ENCODE measurements at places on chromosomes 3 and 15. TPM values are rescaled to one million over a fixed set of nuclear protein-coding genes. Genes with fewer than 3 reads are reported as not detected.

The ANO10 gene
- 44.9 TPM for total RNA-seq

The GHSR gene
- not detected for total RNA-seq

The ETFA gene
- total RNA-seq: 144 TPM

The ANKRD34C gene
- not detected for total RNA-seq

The CCNB2 gene
- total RNA-seq: 13.1 TPM

The EIF2A gene
- 72.3 TPM for total RNA-seq

The FOXP1 gene
- 31.1 TPM for total RNA-seq

The CCR1 gene
- total RNA-seq: not detected

The COL6A5 gene
- total RNA-seq: not detected

DNA sequence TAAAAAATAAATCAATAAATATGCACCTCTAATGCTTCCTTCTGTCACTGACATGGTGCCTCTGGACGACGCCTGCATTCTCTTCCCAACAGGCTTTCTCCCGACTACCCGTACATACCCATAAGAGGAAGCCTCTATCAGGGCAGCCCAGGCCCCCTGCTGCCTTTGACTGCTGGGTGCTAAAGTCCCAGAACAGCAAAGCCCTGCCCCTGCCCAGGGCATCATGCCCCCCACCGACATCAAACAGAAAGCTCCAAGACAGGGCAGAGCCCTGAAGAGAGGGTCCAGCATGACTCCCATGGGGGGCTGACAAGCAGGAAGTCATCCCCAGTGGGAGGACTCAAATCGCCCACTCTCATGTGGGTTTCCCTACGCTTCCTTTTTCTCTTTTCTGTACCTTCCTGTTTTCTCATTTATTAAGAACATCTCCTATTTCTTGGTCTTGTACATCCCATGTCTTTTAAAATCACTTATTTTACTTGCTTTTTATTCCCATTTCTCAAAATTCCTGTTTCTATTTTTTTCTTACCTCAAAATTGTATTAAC, 23.4 kb downstream of the XPC start:
- DNase-seq: no peak

DNA sequence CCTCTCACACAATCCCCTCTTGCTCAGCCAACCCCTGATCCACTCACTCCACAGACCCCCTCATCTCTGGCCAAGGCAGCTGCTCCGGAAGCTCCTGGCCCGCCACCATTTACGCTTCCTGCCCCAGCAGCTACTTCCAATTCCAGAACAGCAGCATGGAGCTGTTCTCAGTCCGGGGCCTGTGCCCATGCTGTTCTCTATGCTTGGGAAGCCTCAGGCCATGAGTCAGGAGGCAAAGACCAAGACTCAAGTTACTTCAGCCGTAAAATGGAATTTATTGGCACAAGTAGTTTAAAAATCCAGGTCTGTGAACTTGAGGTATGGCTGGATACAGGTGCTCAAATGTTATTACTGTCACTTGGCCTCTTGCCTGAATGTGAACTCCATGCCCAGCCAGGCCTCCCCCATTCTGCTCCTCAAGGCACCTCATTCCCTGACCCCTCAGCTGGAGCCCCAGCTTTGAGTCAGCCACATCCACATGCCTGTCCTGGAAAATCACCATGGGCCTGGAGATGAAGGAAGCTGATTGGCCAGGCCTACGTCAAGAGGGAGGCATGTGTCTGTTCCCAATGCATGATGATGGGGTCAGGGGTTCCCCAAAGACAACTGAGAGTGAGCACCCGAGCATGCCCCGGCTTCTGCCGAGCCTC, 31.4 kb upstream of the CACNA2D2 start:
- DNase-seq: no peak

GRCh38 chr3:122219242-122219872, 35.9 kb downstream of the CASR start:
- no peak for DNase-seq

- no peak for DNase-seq
Measured at GRCh38 chr3:116470605-116471197, 25.4 kb upstream of the LSAMP start.

- no peak for DNase-seq
Measured at GRCh38 chr15:82317091-82317489, 32.2 kb downstream of the GOLGA6L10 start.

DNA sequence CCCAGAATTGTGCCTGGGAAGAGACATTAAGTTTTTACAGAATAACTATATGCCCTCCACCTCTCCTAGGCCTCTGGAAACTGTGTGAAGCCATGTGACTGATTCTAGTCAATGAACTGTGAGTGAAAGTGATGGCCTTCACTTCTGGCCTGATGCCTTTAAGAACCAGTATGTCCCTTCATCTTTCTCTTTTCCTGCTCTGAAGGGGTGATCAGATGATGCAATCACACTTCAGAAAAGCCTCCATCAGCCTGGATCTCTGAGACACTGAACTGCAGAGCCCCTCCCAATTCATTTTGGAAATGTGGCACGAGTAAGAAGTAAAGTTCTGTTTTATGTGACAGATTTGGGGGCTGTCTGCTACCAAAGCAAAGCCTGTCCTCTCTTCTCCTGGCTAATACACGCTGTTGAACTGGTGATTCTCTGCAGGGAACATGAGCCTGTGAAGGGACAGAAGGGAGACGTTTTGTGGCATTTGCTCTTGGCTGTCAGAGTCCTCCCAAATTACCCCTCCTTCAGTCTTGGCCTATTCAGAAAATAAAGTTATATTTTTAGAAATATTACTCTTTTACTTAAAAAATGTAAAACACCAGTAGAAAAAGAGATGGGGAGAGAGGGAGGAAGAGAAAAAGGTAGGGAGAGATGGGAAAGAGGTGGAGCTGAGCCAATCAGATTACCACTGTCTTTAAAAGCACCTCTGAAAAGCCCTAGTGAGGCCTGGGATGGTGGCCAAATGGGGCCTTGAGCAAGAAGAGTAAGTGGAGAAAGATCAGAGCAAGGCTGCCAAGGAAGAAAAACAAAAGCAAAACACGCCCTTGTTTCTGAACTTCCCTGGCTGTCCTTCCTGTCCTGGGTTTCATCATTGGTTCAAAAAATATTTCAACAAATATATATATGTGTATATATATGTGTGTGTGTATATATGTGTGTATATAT, 40.9 kb upstream of the RYK start:
- DNase-seq: no peak

GRCh38 chr15:90979582-90979981, 14.8 kb downstream of the PRC1 start:
- no peak for DNase-seq

GRCh38 chr3:32460031-32460749, 42.5 kb downstream of the CMTM6 start:
- peak; percentile 42 for DNase-seq

GRCh38 chr3:127762787-127763105, 59.6 kb downstream of the MGLL start:
- no peak for DNase-seq

DNA sequence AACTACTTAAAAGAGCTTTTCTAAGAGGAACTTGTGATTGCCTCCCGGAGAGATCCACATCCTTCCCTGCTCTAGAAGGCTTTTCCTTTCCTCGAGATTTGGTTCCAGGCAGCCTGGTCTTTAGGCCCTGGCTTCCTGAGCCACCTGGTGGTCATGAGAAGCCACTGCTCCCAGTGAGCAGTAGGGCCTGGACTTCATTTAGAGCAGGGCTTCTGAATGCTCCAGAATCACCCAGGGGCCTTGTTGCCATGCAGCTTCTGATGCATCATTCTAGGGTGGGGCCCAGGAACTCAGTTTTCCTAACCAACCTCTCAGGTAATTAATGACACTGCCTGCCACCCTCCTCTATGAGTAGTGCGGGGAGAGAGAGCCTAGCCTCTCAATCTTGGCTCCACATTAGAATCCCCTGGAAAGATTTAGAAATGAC, 29.6 kb downstream of the PSMD6 start:
- DNase-seq: peak; percentile 72

GRCh38 chr3:39497753-39498152, 30.3 kb downstream of the MOBP start:
- no peak for DNase-seq

DNA sequence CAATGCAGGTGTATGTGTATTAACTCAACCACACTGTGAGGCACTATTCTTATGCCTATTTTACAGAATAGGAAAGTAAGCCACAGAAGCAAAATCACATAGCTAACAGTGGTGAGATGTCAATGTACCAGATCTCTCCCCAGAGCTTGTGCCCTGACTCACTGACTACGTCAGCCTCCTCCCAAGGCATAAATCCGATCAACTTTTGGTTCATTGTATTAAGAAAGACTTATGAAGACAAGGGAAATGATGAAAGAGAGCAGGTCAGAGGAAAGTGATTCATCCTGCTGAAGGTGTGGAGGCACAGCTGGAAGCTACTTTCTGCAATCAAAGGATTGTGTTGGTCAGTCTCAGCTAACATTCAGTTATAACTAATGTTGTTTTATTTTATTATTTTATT, 33.0 kb upstream of the SV2B start:
- no peak for DNase-seq

DNA sequence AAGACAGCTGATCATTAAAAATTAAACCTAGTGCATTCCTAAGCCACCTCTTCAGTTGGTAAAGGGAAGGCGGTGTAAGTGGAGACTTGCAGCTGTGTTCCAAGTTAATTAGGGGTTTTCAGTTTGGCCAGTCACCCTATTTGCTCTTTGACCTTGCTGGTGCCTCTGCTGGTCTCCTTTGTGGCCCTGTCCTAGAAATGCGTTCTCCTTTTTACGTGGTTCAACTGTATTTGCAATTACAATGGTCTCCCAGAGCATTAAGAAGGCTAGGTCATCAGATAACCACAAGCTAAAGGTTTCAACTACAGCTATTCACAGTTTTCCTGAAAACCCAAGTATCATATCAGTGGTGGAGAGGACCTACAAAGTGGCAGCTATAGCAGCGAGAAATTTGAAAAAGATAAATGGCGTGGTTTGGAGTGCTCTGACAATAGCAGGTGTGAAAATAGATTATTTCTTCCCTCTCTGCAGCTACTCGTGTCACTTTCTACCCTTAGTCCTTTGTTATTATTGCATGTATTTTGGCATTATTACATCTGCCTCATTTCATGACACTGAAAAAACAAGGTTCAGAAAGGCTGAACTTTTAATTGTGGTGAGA, 203.5 kb upstream of the TBC1D5 start:
- DNase-seq: no peak

GRCh38 chr15:82100111-82100929, 54.5 kb upstream of the MEX3B start:
- DNase-seq: no peak

DNA sequence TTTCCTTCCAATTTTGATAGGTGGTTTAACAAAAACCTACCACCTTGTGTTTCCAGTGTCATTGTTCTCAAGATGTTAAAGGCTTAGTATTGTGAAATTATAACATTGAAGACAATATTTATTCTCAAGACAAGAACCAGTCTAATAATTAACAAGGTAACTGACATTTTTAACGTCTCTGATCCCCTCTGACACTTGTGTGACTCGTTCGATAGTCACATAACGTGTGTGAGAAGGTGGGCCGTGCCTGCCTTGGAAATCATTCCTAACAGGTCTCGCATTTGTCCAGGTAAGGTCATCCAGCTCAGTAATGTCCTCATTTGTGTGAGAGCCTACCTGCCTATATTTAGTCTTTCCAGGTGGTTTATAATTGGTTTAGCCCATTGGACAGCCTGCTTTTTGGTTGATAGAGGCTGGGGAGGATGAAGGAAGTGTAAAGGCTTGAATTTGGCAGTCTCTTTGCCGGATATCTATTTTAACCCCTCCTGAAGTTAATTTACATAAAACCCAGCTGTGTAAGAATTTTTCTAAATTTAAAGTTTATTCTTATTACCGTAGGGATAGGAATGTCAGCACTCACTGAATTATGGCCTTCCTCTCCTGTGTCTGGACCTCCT, 94.4 kb downstream of the AKAP13 start:
- no peak for DNase-seq

DNA sequence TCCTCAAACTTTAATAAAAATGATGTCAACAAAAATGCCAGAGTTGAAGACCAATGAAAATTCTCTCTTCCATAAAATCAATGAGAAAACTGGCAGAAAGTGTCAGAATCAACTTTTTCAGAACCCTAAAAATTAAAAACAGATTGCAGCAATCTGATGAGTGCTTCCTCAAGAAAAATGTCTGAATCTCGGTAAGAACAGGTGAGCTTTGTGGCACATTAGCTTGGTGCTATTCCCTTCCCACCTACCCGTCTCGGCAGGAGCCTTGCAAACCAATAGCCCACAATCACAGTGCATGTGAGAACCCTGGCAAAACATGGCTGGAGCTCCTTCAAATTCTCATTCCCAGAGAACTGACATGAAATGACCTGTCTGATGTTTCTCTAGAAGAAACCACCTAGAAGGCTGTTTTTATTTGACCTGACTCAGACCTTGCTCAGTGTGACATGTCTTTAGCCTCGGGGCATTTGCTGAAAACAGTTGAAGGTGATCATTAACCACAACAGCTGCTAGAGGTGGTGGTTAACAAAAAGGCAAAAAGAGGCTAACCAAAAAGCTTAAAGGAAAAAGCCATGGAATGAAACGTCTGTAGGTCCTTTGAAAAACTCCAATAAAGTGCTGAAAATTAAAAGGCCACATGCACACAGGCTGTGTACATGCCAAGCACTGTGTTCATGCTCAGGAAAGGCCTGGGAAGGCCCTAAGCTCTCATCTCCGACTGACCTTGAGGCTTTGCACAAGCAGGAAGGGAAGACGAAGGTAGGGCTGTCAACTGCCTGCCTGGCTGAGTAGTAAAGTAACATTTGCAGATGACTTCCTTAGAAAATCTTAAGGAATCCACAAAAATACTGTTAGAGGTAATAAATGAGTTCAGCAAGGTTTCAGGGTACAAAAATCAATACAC, 253.0 kb upstream of the NSMCE3 start:
- no peak for DNase-seq

DNA sequence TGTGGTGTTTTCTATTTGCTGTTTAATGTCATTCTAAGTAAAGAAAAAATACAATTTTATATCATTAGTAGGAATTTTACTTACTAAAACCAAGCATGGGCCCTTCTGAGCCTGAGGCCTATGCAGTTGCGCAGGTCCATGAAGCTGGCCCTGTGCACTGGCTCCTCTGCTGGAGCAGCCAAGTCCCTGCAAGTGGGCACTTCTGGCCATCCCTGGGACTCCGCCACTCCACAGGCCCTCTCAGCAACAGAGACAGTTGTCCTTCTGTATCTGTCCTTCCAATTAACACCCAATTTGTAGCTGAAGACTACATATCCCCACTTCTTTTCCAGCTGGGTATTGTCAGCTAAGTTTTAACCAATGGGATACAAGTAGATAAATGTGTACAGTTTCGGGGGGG, 49.9 kb upstream of the RYK start:
- DNase-seq: peak; percentile 46

DNA sequence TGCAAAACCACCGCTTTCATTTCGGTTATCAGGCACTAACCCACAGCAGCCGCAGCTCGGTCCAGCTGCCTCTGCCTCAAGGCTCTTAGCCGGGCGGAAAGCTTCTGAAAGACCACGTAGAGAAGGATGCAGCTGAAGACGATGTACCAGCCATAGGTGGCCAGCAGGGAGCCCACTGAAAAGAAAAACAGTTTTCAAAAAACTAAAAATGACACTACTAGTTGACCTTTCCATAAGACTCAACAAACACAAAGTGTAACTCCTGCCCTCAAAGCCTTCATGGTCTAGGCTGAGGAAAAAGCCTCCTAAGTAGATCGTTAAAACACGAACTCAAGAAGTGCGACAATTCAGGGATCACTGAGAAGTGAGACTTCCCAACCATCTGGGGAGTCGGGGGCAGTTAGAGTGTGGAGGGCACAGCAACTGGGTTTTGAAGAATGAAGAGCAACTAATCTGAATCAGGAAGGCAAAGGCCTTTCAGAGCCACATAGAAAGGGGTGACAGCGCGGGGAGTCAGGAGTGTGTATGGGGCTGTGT, 716 bp downstream of the SELENOS start:
- no peak for DNase-seq

GRCh38 chr3:55608301-55608937, 121.3 kb upstream of the WNT5A start:
- DNase-seq: no peak

- no peak for DNase-seq
Measured at GRCh38 chr3:113769551-113769950, 22.7 kb downstream of the ATP6V1A start.

All from glutamatergic neuron (in vitro differentiated cells).